Osteoblast (primary cell): ENCODE measurements at places on chromosomes 11 and 22. TPM values are rescaled to one million over a fixed set of nuclear protein-coding genes. Genes with fewer than 3 reads are reported as not detected.

OR51A7 gene
- not detected in 2 replicates for total RNA-seq

CCDC89 gene
- 2.9 and 4.1 TPM in 2 replicates for total RNA-seq

APOC3 gene
- total RNA-seq, result not detected in 2 replicates

INCENP gene
- total RNA-seq, result 8.7 and 13.8 TPM in 2 replicates

DNA sequence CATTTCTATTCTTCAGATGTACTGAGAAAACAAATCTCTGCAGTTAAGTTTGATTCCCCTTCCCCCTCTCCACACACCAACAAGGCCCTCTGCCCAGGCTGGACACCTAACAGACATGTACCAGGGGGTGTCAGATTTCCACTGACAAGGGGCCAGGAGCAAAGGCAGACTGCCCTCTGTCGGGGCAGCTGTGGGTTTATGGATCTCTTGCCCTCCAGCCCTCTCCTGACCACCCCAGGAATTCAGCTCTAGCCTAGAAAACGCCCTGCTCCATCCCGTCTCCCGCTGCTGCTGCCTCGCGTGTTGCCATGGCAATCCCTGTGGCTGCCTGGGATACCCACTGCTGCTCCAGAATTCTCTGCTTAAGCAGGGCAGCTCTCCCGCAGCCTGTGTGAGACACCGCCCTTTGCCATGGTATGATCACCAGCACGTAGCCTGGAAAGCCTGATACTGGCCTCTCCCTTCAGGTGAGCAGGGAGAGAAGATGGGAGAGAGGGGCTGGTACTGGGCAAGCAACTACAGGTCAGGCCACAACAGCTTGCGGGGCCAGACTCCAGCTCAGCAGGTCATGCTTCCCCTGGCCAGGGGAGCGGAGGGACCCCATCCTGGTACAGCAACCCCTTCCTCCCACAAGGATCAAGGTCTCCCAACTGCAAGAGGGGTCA lies 41.6 kb downstream of the BUD13 start:
- H3K27ac ChIP-seq, result no peak overlapping the region
- H3K27me3 ChIP-seq, result peaks cover 20% of the 10 kb centered on the region

DNA sequence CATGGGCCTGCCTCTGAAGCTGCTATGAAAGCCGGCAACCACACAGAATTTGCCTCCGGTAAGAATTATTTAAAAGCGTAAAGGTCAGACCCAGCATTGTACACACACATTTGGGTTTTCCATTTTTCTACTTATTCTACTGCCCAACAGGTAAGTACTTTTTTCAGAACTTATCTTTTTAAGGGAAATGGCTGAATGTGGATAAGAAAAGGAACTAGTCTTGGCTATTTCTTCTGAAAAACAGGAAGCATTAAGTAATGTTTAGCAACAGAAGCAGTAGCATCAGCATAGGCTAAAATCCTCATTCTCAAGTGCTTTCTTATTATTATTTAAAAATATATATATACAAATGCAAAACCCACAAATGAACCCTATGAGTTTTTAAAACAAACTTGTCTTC lies 103.1 kb downstream of the MPPED2 start:
- H3K4me3 ChIP-seq, result no peak overlapping the region
- H3K27ac ChIP-seq, result no peak overlapping the region
- no peaks in the 10 kb centered on the region for H3K4me1 ChIP-seq
- no peaks in the 10 kb centered on the region for H3K36me3 ChIP-seq
- DNase-seq, result no peak

GRCh38 chr11:35390737-35391682 lies 28.3 kb downstream of the SLC1A2 start:
- DNase-seq, result no peak
- H3K27me3 ChIP-seq, result no peaks in the 10 kb centered on the region
- H3K36me3 ChIP-seq, result no peaks in the 10 kb centered on the region
- H3K4me1 ChIP-seq, result peaks cover 15% of the 10 kb centered on the region
- H3K4me3 ChIP-seq, result no peak overlapping the region
